ENCODE measurements at places on chromosomes 4 and X. TPM values are rescaled to one million over a fixed set of nuclear protein-coding genes. Genes with fewer than 3 reads are reported as not detected.

Gene SSX2
- total RNA-seq, result not detected

Gene CCNQ
- total RNA-seq, result 33.3 TPM

Gene FATE1
- total RNA-seq, result not detected

Gene ETDA
- not detected for total RNA-seq

Gene RIPPLY1
- 0.51 TPM for total RNA-seq

Gene COL4A6
- 3.4 TPM for total RNA-seq

Gene RAB41
- total RNA-seq, result not detected

Gene SCML2
- 0.38 TPM for total RNA-seq

Gene NPY5R
- total RNA-seq, result 2.7 TPM

Gene PLK4
- 21.7 TPM for total RNA-seq

All from mesangial cell (primary cell).